ENCODE measurements at places on chromosomes 11 and 22.

DNA sequence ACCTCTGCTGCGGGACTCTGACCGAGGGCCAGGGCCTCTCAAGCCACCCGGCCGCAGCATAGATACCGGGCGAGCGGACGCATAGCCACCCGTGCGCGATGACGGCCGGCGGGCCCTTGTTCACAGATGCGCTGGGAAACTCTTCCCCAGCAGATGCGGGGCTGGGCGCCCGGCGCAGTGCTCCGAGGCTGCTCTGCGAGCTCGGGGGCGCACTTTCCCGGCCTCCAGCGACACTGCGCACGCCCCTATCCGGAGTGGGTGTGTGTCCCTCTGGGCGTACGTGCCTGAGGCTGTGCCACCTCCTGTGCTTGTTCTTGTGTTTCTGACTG lies 104.7 kb upstream of the E2F8 start:
- peak; percentile 62 for DNase-seq

- no peak for DNase-seq
Measured at GRCh38 chr22:27583856-27584255, 217.7 kb downstream of the MN1 start.

- DNase-seq = peak; percentile 62
Measured at GRCh38 chr11:113906038-113906437, 1.4 kb downstream of the HTR3B start.

DNA sequence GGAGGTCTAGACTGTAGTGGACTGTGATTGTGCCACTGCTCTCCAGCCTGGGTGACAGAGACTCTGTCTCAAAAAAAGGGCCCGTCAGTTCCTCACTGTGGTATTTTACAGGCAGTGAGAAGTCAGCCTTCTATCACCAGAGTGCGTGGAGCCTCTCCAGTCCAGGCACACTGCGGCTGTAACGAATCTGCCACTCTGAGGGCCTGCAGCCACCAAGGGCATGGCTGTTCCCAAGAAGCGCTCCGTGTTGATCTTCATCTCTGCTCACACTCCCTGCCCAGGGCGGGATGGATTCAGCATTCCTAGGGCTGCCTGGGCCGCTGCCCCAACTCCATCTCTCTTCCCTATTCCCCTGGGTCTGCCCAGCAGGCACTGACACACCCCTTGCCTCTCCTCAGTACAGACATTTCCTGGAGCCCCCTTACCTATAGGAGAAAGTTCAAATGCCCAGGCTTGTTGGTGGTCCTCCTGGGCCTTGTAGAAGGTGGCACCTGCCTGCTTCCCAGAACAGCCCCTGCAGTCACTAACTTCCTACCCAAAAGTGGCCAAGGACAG lies 148.4 kb downstream of the CACNA1I start:
- DNase-seq = no peak

Data from DMS53 (cell line).